ENCODE measurements at places on chromosomes 1 and 21. TPM values are rescaled to one million over a fixed set of nuclear protein-coding genes. Genes with fewer than 3 reads are reported as not detected.

CAMTA1 gene
- 67.4 TPM for total RNA-seq

RNU1-1 gene
- 7,521 TPM for total RNA-seq

DCST2 gene
- 1.2 TPM for total RNA-seq

BTBD8 gene
- 4.7 TPM for total RNA-seq

KISS1 gene
- 0.35 TPM for total RNA-seq

PRRC2C gene
- total RNA-seq, result 133 TPM

AMY1B gene
- not detected for total RNA-seq

FCRL2 gene
- 0.11 TPM for total RNA-seq

LINGO4 gene
- total RNA-seq, result 0.08 TPM

UBR4 gene
- 88.3 TPM for total RNA-seq

DMBX1 gene
- total RNA-seq, result not detected
